ENCODE measurements at places on chromosomes 12 and 14.

DNA sequence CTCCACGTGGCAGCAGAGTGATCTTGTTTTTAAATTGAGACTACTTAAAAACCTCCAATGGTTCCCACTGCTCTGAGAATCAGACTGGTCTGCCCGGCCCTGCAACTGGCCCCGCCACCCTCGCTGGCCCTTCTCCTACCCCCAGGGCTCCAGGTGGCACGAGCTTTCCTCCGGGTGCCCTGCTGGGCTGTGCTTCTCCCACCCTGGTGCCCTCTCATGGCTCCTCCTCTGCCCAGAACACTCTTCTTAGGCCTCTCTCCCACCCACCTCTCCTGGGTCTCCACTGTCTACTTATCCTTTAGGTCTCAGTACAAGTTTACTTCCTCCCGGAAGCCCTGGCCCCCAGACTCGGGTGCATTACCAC, 26.5 kb downstream of the CCDC92 start:
- no peak for DNase-seq

DNA sequence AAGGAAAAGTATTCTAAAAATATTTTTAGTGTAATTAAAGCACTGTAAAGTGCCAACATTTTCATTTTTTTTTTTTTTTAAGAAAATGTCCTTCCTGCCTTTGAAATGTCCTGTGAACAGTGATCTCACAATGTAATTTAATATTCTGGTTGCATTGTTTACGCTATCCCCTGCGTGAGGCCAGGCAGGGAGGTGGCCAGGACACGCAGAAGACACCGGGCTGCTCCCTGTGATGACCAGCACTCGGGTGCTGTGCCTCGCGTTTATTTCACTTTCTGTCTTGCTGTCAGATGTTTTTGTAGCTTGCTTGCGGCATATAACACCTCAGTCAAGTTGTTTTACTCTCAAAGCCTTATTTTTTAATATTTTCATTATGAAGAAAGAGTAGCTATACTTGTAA, 18.5 kb downstream of the PIWIL1 start:
- no peak for DNase-seq

DNA sequence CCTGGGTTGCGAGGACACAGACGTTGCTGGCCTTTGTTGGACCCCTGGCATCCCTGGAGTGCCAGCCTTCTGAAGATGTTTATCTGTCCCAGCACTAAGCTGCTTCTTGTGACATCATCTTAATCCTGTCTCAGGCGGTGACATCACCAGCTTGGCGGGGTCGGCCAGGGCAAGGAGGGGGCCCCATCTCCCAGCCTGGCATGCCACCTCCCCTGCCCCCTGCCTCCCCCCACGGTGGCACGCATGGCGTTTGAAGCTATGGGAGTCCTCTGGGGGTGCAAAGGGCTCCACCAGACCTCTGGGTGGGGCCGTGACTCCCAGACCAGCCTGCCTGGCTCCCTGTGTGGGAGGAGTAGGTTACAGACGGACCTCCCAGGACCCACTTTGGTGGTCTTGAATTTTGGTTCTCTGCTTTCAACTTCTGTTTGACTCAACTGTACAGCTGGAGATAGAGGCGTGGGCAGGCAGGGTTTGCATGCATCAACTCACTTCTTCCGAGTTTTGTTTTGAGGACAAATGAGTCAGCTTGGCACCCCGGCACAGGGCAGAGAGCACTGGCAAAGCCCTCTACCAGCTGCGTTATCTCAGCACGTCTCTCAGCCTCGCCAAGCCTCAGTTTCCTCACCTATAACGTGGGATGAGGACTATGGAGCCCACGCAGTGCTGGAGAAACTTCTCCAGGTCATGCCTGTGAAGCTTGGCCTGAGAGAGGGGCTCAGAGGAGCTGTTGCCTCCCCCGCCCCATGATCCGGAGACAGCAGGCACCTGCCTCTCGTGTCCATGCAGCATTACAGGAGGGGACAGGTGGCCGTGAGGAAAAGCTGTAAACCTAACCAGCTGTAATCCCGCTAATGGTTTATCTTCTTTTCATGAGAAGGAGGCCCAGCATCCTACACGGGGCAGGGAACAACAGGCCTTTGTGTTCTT, 38.8 kb upstream of the EML1 start:
- DNase-seq, result no peak

- no peak for DNase-seq
These were observed 36.8 kb upstream of the TUBA1A start for GRCh38 chr12:49225576-49226166.

DNA sequence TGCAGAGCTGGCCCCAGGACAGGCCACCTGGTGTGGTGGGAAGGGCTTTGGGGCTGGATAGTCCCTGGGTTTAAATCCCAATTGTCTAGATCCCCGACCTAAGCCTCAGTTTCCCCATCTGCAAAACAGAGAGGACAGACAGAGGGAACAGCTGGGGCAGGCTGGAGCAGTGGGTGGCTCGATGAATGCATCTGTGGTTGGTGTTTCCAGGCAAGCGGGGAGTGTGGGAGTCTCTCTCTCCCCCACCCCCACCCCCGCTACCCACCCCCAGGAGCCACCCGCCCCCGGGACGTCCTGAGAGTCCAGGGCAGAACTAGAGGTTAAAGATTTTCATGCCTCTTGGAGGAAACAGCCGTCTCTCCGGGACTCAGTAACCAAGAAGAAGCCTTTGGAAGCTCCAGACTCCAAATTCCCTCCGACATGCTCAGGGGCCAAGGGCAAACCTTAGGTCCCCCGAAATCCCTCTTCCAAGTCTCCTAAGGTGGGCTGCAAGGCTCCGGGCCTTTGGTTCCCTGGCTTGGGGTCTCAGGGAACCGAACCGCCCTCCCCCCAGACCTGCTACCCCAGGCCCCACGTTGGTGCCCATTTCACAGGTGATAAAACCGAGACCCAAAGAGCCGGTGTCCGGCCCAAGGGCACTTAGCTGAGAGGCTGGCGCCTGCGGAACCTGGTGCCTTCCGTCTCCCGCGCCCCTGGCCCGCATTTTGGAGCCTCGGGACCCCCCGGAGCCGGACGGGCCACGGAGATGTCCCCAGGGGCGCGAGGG, 474 bp downstream of the TRPV4 start:
- no peak for DNase-seq

DNA sequence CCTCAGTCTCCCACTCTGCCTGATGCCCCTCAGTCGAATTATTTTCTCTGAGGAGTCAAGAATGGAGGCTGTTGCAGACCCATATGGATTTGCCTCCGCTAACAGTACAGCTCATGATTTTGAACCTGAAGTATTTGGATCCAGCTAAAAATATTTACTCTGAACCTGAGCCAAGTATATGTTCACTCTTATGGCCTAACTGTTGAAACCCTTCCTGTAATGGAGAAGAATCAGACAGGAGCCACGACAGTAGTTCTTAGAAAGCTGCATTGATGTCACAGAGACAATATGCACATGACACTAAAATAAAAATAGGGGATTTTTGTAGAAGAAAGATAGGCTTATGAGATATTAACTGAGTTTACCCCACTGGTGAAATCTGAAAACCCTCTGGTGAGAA, 1128.3 kb upstream of the FLRT2 start:
- no peak for DNase-seq

DNA sequence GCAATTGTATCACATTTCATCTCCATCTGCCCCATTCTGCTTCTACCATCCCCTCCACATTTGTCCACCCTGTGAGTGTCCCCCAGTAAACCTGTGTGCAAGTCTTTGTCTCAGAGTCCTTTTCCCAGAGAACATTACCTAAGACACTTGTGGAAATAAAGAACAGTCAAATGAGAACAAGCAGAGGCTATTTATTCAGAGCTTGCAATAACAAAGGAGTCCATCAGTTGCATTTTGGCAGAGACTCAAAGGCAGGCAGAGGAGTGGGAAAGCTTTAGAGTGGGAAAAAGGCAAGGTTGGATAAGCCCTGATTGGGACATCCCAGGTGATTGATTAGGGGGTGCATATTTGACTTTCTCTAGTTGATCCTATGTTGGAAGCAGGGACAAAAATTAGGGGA, 18.2 kb upstream of the PPFIBP1 start:
- DNase-seq, result no peak

- no peak for DNase-seq
These were observed 157.6 kb downstream of the SUDS3 start for GRCh38 chr12:118534003-118534402.
